Cortex of kidney (tissue), 1 donor: ENCODE measurements at places on chromosomes 6 and 20.

GRCh38 chr6:162621246-162621645, 106.3 kb downstream of the PRKN start:
- no peak for DNase-seq

DNA sequence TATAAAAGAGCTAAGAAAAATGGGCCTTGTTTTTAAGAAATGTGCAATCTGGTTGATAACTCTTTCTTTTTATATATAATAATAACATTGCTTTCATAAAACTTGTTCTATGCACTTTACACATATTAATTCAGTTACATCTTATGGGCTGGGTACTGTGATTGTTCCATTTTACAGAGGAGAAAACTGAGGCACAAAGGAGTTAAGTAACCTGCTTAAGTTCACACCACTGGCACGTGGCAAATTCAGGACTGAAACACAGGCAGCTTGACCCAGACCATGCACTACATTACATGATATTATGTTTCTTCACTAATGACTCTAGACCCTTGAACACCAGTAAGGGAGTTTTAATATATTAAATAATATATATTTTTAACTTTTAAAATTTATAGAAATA, 15.4 kb upstream of the IYD start:
- no peak for DNase-seq

GRCh38 chr6:92339936-92340640, 1079.3 kb downstream of the EPHA7 start:
- no peak for DNase-seq

GRCh38 chr20:20520776-20521175, 152.9 kb downstream of the INSM1 start:
- DNase-seq: no peak

DNA sequence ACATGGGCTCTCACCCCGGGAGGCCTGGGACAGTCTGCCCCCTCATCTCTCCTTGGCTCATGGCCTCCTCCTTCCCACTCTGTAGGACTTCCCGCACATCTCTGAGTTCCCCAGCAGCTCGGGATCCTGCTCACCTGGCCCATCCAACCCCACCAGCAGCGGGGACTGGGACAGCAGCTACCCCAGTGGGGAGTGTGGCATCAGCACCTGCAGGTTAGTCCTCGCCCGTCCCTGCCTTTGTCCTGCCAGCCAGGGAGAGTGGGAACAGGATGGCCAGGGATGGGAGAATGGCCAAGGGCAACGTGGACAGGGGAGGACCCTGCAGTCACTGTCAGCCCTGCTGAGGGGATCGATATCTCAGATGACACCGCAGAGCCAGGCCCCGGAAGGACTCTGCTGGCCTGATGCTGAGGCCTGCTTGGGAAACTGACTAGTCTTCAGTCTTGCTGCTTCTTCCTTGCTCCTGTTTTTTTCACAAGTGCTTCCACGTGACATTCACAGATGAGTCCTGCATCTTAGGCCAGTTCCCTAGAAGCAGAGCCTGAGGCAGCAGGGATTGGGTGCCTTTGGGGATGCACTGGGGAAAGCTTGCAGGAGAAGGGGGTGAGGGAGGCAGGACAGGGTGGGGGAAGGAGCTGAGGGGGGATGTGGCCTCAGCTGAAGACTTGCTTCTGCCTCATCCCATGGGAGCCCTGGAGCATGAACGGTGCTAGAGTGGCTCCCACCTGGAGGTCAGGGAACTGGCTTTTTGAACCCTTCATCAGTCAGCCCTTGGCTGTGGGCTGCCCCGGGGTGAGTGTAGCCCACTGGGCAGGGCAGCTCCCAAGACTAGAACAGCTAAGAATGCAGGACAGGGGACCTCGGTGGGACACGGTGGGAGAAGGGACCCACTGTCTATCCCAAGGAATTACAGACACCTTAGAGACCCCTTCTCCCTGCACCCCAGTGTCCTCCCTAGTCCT, 120.1 kb downstream of the JPH2 start:
- DNase-seq: no peak

DNA sequence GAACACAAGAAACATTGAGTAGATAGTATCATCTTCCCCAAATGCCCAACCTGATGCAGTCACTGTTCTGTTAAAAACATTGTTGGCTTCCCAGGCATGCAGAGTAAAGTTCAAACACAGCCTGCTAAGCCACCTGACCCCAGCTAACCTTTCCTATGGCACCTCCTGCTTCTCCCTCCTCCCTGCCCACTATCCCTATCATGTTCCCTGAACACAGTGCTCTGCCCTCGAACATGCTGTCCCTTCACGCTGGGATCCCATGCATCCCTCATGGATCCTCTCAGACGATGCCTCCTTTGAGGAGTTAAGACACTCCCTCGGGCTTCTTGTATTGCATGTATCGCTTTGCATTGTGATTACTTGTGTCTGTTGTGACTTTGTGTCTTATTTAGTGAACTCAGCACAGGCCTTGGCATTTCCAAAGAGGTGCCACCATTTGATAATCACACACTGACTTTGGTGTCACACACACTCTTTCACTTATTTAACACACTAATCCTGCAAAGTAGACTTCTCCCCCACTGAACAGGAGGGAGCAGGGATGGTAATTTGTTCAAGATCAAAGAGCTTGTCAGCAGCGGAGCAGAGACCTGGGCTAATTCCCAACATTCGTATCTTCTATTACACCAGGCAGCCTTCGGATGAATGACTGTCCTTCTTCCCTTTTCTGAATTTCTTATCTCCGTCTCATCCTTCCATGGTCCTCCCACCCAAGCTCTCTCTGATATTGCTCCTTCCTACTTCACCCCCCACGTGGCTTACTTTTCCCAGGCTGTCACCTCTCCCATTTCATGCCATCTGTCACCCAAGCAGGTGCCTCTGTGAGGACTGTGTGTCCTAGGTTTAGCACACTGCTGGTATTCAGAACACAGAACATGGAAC, 28.3 kb upstream of the SMIM29 start:
- DNase-seq: no peak

DNA sequence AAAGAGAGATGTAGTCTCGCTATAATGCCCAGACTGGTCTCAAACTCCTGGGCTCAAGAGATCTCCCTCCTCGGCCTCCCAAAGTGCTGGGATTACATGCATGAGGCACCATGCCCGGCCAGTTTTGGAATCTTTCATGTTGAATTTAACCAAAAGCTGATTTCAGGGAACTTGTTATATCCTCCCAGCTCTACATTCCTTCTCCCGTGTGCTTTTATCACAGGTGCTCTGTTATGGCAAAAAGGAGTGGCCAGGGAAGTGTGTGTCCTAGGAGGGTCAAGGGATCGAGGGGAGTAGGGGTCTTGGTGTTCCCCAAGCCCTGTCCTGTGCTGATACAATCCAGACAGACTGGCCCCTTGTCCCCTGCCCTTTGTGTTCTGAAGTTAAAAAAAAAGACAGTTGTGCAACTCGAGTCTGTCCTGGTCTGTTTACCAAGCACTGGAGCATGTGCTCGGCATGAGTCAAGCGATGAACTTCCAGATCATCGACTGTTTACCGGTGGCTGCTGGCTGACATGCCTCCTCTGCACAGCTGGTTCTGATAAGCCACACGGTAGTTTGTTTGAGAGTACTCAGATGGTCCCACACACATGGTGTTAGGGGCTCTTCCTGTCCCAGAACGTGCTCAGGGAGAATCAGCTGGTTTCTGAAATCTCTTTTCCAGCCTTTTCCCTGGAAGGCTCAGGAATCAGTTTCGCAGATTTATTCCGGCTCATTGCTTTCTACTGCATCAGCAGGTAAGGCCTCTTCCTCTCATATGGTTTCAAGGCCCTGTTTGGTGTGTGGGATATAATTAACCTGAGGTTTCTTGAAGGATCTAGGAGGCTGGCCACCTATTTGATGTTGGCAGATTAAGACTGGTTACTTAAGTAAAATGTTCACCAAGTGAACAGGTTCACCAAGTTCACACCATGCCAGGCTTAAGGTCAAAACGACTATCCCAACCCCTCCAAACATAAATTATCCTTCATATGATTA, 52.6 kb upstream of the NAA20 start:
- no peak for DNase-seq

GRCh38 chr6:1796706-1797529, 187.2 kb downstream of the FOXC1 start:
- DNase-seq: no peak

- no peak for DNase-seq
These were observed 45.7 kb downstream of the SCGN start for GRCh38 chr6:25697537-25698340.

DNA sequence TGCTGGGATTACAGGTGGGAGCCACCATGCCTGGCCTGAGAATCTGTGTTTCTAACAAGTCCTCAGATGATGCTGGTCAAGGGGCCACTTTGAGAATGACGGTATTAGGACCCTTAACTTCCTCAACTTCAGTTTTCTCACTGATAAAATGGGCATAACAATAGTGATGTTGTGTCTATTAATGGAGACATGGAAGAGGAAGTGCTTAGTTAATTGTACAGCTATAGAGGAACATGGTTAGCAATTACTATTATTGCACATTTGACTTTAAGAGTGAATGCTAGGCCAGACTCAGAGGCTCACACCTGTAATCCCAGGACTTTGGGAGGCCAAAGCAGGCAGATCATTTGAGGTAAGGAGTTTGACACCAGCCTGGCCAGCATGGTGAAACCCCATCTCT, 12.7 kb downstream of the DPPA5 start:
- no peak for DNase-seq

DNA sequence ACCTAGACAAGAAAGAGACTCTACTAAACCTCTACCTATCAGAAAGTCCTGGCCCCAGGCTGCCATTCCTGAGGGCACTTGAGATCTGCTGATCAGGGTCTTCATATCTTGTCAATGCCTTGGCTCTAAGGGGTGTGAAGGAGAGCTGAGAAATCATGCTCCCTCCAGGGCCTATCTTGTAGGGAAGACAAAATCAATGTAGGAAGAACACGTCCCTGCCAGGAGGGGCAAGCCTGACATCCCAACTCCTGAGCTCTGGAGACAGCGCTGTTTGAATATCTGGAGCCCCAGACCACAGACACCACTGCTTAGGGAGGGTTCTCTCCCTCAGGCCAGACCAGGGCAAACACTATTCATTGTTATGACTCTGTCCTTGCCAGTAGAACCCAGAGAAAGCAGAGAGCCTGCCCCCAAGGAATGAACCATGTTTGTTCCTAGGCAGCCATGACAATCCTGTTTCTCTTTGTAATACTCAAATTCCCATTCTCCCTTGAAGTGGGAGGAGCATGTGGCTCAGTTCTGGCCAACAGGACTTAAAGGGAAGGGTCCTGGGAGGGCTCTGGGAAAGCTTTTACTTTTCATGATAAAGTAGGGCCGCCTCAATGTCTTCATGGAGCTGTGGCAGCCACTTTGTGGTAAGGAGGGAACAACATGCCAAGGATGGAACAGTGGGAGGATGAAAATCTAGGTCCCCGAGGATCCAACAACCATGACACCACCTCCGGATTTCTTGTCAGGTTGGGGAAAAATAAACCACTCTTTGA, 1.8 kb upstream of the FASTKD5 start:
- no peak for DNase-seq

DNA sequence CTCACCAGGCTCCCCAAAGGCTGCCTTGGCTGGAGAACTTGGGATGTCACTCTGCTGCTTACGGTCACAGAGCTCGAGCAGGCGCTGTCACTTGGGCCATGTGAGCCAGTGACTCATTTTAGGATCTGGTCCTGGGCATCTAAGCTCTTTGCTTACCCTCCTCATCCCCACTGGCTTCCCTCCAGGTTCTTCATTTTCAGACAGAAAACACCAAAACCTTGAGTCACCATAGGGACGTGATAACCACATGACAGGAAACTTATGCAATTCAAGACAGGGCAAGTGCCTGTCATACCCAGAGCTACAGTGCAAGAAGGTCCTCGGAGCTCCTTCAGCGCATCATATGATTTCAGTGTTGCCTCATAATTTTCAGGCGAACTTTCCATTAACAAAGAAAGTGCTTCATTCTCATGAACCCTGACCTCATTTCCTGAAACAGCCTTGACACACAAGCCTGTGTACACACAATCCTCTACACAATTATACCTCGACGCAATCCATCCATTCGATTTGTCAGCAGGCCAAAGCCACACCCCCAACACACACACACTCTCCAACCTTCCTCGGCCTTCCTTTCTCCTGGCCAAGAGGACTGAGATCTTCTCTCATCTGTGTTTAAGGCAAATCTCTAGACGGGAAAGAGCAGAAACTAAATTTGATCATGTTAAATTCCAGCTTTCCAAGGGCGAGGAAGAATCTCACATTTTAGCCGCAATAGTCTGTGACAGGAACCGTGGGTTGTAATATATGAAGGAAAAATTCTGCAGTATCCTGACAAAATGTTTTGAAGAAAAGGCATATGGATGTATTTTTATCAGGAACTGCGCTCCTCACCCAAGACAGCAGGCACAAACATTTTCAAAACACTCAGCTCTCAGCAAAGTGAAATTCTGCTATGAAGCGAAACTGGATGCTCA, 25.3 kb downstream of the TBC1D7 start:
- DNase-seq: no peak

- DNase-seq: no peak
These were observed 502.0 kb downstream of the QKI start for GRCh38 chr6:163916315-163917081.

DNA sequence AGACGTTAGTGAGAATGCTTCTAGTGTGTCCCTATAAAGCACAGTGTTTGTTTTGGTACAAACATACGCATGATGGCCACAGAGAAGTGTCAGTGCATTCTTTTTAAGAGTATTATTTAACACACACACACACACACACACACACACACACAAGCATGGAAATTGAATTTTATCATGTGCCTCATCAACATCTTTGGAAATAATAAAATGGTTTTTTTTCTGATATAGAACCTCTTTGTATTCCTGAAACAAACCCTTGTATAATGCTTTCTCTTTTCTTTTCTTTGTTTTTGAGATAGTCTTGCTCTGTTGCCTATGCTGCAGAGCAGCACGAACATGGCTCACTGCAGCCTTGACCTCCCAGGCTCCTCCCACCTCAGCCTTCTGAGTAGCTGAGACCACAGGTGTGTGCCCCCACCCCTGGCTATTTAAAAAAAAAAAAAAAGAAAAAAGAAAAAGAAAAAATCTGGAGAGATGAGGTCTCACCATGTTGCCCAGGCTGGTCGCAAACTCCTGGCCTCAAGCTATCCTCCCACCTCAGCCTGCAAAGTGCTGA, 116.2 kb upstream of the SYNDIG1 start:
- no peak for DNase-seq

DNA sequence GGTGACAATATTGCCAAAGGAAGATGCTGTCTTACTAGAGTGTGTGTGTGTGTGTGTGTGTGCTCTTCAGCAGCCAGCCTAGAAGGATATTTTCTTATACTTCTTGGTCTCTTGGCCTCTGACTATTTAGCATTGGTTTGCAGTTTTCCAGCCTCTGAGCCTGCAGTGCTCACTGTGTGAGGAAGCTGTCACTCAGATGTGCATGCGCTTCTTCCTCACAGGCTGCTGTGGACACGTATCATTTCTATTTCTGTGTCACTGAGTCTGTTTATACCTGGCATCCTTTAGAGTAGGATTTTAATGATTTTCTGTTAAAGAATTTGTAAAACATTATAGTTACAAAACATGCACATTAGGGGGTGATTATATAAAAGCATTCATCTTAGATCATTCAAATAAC, 83.3 kb downstream of the ALDH8A1 start:
- no peak for DNase-seq
